NCI-H345 (cell line): ENCODE measurements at places on chromosomes 16 and 17.

GRCh38 chr17:41060052-41060604 lies at the start of gene KRTAP2-3:
Gene KRTAP2-3, minus strand, starts transcription at chr17:41060114. Its CDS starts 64 bp downstream, at chr17:41060050.
- no peak for DNase-seq

GRCh38 chr17:19937522-19937921 lies 40.1 kb downstream of the AKAP10 start:
- DNase-seq: no peak

DNA sequence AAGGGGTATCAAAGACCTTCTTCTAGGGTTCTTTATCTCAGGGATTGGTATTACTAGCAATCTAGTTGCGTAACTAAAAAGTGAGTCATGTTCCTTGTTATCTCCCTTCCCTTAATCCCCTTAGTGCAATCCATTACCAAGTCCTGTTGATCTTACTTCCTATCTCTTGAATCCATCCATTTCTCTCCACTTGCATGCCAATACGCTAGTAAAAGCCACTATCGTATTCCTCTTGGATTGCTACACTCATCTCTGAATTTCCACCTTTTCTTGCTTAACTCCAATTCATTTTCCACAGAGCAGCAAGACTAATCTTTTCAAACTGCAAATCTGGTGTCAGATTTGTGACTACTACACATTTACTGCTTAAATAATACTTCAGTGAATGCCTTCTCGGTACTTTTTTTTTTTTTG lies 1.8 kb upstream of the ADAT1 start:
- no peak for DNase-seq

GRCh38 chr16:48632137-48632774 lies 22.3 kb upstream of the N4BP1 start:
- no peak for DNase-seq

- no peak for DNase-seq
These were observed 12.8 kb downstream of the PLXDC1 start for GRCh38 chr17:39138431-39139160.

DNA sequence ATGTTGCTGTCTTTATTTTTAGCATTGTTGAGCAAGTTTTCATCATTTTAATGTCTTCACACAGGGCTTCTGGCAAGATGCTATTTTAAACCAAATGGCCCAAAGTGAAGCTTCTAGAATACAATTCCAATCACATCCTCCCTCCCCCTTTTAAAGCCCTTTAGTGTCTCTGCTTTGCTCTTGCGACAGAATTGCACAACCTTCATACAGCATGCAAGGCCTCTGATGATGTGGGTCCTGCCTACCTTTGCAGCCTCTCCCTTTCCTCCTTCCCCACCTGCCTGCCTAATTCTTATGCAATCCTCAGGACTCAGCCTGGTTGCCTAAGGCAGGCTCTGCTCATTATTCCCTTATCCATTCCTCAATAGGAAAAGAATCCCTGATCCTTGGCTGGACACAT lies 381.7 kb downstream of the SLC39A11 start:
- DNase-seq: no peak

DNA sequence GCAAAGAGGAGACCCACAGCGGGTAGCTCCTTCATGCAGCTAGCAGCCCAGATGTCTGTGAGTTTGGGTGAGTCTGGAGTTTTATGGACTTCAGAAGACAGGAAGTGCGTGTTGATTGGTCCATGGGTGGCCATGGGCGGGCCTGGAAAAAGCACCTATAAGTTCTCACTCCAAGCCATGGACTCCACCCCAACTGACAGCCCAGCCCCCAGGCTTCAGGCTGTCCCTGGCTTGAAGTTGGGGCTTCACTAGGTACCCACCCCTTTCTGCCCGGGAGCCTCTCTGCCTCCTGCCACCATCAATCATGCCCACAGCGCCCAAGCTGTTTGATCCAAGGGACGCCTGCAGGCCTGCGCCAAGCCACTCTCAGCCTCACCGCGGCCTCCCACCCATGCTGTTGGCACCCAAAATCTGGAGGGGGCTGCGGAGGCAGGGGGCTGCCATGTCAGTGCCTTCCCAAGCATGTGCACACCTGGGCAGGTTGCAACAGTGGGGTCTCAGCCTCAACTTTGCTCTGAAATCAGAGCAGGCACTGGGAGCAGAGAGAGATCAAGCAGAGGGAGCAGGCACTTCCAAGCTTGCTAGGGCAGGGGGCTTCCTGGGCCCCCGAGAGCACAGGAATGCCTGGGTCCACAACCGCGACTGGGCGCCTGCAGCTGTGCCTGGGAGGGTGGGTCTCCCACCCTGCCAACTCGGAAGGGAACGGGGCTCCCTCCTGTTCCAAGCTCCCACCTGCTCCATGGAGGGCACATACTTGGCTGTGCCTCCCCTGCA lies 1503.7 kb downstream of the CDH11 start:
- peak; percentile 51 for DNase-seq

DNA sequence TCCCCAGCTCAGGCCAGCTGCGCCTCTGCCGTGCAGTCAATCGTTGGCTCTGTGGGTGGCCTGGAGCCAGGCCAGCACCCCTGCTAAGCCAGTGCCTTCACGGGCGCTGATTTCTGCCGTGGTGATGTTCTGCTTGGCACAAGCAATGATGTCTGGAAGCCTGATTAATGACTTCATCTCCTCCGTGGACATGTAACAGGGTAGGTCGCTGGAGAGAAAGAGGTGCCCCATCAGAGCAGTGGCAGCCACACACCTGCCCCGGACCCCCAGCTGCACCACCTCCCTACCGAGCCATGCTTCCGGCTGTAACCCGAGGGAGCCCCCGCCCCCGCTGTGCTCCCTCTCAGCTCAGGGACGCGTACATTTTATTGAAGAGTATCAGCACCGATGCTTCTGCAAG lies 1.9 kb downstream of the ARL16 start:
- DNase-seq: peak; percentile 96

DNA sequence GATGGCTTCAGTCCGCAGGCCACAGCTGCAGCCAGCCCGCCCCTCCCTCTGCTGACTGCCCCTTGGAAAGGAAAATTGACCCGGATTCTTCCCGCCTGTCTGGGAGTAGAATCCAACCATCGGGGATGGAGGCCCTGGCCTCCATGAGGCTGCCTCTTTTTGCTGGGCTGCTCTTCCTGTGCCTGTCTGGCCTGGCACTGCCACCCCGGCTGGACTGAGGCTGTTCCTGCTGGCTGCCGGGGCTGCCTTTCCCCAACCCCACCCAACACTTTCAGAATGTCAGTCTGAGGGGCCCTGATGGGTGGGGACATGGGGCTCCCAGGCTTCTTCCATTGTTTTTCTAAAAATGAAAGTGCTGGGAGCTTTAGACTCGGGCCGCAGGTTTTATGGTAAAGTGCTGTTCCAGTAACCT lies 7.3 kb downstream of the BAHCC1 start:
- DNase-seq: no peak

- no peak for DNase-seq
These were observed 56.1 kb upstream of the TOX3 start for GRCh38 chr16:52603015-52603414.

DNA sequence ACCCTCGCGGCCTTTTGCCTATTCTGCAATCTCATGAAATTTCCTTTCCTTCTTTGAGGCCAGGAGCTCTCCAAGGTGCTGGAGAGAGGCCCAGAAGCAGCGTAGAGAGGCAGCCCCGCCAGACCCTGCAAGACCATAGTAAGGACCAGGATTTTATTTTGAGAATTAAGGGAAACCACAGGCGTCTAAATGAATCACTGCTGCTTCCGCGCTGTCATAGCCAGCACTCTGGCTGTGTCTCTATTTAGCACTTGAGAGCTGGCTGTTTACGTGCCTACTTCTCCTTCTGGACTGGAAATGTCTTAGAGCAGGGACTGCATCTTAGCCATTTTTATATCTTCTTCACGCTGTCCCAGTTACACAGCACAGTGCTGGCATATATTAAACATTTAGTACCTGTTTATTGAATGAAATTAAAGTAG lies 37.6 kb upstream of the PIRT start:
- DNase-seq: no peak

DNA sequence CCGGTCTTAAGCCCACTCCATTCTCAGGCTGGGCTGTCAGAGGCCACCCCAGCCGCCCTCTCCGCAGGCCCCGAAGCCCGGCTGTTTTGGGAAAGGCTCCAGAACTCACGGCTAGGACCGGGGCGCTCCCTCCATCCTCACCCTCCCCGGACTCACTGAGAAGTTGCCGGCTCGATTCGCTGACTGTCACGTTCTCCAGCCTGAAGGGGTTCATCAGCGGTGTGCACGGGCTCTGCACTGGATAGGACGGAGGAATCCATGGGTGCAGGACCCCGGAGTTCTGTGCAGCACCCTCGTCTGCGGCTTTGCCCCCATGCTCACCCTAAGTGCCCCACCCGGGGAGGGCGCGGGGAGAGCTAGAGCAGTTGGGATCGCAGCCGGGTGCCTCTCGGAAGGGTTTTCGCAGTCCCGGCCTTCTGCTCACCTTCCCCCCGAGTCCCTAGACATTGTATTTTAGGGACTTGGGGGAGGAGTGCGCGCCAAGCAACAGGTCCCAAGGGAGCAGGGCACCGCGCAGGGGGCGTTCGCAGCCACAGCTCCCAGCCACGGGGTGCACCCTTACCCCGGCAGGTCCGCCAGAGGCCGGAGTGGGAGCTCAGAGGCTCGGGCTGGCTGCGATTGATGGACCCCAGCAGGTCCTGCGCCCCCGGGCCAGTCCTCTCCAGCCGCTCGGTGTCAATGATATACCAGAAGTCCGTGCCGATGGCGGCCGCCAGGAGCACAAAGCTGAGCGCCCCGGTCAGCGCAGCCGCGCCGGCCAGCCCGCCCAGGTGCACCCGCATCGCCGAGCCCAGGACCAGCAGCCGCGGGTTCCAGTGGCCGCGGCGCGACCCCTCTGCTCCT lies 1.0 kb downstream of the TMEM114 start:
- no peak for DNase-seq

GRCh38 chr17:33390479-33391176 lies 97.5 kb upstream of the ASIC2 start:
- no peak for DNase-seq

GRCh38 chr16:85918436-85918835 lies 19.5 kb downstream of the IRF8 start:
- DNase-seq: no peak

- DNase-seq: no peak
These were observed 8.4 kb upstream of the PCTP start for GRCh38 chr17:55742272-55743102.

GRCh38 chr17:59530531-59530930 lies 34.9 kb upstream of the DHX40 start:
- DNase-seq: no peak

GRCh38 chr16:81319221-81319912 lies 4.6 kb downstream of the GAN start:
- no peak for DNase-seq

- peak; percentile 17 for DNase-seq
These were observed 19.7 kb downstream of the MEAK7 start for GRCh38 chr16:84484579-84485254.

GRCh38 chr16:71622088-71622487 lies 3.9 kb upstream of the MARVELD3 start:
- no peak for DNase-seq

DNA sequence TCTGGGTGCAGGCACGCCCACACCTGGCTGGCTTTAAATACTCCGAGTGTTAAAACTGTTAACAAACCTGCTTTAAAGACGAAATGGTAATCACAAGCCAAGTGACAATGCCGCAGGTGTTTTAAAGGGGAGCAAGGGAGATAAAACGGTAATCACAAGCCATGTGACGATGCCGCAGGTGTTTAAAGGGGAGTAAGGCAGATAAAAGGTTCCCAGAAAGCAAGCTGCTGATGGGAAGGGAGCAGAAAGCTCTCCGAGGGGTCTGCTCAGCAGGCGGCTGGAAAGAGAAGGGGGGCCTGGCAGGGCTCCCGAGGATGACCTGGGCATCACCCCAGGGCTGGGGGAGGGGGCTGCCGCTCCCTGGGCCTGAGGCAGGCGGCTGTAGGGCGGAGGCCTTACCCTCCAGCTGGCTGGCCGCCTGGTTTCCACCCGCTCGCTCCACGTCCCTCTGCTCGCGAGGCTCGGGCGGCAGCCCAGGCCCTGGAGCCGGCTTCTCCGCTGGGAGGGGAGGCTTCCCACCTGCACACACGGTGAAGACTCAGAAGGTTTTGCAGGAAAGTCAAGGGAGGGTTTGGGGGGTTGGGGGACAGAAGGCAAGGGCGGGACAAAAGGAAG lies 12.1 kb downstream of the NDUFAF8 start:
- peak; percentile 95 for DNase-seq

DNA sequence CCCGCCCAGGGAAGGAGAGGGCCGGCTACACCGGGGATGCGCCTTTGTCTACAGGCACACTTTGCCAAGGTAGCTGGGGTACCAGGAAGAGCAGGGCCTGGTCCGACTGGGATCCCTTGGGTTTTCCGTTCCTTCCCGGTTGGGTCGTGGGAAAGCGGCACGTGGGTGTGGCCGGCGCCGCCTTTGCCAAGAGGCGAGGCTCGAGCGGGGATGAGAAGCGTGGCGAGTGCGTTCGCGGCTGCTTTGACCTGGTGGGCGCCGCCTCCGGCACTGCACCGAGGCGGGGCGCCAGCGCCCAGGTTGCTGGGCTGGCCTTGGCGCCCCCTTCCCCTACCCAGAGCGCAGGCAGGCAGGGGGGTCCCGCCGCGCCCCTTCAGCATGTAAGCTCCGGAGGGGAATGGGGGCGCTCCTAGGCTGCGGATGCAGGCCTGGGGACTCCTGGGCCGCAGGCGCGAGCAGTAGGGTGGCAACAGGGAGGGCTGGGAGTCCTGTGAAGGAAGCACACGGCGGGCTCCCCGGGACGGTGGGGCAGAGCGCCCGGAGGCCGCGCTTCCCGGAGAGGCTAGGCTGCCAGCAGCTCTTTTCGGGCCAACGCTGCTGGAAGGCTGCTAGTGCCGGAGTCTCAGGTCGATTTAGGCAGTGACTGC lies 2.0 kb downstream of the HAS3 start:
- DNase-seq: no peak

- peak; percentile 15 for DNase-seq
These were observed 51.1 kb upstream of the MEAK7 start for GRCh38 chr16:84555418-84556196.

DNA sequence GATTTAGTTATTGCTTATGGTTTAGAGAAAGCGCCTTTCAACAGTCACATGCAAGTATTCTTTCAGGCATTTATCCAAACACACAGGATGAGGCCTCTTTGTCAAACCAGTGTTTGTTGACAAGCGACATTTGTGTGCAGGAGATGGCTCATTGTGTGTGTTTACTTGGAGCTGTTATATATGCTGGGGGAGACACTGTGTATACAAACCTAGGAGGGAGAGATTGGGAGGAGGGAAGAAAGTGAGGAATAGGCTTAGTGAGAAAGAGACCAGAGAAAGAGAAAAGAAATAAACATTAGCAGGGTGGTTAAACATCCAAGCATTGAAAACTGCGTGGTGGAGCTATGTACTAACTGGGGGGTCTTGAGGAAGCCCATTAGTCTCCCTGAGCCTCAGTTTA lies 437.6 kb downstream of the MAF start:
- peak; percentile 67 for DNase-seq

DNA sequence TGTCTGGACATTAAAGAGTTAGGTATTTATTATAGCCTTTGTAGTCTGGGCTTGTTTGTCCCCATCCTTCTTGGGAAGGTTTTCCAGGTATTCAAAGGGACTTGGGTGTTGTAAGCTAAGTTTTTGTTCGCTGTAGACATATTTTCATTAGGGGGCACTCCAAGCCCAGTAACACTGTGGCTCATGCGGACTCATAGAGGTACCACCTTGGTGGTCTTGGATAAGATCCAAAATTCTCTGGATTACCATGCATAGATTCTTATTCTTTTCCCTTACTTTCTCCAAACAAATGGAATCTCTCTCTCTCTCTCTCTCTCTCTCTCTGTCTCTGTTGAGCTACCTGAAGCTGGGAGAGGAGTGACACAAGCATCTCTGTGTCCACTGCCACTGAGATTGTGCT lies 48.9 kb downstream of the ERCC4 start:
- no peak for DNase-seq
